ENCODE measurements at places on chromosomes 2 and 18. TPM values are rescaled to one million over a fixed set of nuclear protein-coding genes. Genes with fewer than 3 reads are reported as not detected.
A peak's percentile ranks its signal among the peaks of the same experiment; 100 is the strongest.

DNA sequence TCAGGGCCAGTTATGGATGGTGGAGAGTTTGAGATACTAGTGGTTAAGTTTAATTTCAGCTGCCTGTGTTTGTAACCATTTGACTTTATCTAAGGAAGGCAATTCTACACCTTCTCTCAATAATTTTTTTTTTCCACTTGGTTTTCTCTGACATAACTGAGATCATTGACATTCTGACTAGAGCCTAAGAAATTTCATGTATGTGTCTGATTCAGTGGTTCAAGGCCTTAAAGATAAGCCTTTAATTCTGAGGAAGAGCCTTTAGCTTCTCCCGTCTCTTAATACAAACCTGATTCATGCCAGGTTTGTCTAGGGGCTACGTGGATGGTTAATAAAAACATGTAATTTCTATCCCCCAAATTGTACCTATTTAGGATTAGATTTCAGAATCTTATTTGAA lies 971.4 kb downstream of the DPP10 start:
- no peak for DNase-seq

- no peak for DNase-seq
These were observed 9.1 kb downstream of the APLF start for GRCh38 chr2:68476454-68476853.

Gene MAP3K19
- total RNA-seq: not detected

Gene KLHL41
- 0.07 TPM for total RNA-seq

Gene TGFA
- 40.1 TPM for total RNA-seq

DNA sequence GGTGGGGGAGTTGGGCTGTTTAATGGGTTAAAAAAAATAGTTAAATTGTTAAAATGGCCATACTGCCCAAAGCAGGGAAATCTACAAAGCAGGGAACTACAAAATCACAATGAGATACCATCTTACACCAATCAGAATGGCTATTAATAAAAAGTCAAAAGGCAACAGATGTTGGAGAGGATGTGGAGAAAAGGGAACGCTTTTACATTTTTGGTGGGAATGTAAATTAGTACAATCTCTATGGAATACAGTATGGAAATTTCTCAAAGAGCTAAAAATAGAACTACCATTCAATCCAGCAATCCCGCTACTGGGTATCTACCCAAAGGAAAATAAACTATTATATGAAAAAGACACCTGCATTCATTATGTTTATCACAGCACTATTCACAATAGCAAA lies 27.1 kb downstream of the CLHC1 start:
- no peak for DNase-seq

Gene SERPINB10
- 0.98 TPM for total RNA-seq

DNA sequence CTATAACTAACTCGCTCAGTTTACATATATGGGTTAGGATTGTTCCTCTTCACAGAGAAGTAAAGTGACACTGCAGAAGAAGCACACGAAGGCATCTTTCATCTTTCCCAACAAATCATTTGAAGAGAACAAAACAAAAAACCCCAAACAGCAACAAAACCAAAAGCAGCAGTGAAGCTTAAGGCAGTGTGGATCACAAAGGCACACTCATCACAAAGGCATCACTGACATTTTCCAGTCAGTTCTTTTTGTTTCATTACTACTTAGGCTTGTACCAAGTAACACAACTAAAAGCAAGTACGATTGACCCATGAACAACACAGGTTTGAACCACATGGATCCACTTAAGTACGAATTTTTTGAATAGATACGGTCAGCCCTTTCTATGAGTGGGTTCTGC lies 75.7 kb downstream of the RNF152 start:
- DNase-seq: no peak

Gene BCL11A
- total RNA-seq: 4.4 TPM

- no peak for DNase-seq
These were observed 5.0 kb downstream of the VAMP5 start for GRCh38 chr2:85589181-85589580.

Gene CYP1B1
- 17.5 TPM for total RNA-seq

Gene PRADC1
- 5.0 TPM for total RNA-seq

Gene SLC30A3
- total RNA-seq: 0.29 TPM

DNA sequence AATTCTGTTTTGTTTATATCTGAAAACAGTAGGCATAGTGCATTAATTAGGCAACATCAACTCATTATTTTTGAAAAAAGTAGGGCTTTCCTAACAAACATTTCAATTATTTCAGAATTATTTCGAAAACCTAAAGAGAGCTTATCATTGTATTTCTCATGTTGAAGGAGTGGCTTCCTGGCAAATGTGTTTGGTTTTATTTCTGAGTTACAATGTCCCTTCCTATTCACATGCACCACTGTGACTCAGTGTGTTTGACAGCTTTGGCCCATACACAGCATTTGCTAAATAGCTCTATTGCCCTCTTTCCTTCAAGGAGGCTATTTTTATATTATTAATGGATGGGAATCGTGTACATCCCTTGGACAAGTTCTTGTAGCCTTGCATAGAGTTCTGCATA lies 205.9 kb downstream of the PTGR3 start:
- no peak for DNase-seq

DNA sequence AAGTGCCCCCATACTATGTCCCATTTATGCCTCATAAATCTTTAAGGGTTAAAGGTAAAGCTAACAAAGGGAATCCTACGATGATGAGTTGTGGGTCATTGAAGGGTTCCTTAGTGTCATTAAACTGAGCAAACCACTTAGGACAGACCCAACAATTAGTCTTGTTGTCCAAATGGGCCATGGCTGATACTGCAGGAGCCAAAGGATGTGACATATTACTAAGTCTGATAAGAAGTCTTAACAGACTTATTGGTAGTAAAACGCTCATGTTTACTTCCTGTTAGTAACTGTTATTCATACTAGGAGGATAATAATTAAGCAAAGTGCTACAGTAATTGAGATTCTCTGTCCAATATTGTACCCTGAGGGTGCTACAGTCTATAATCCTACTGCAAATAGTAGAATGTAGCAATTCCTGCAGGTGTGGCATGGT lies 96.8 kb downstream of the PTPN4 start:
- peak; percentile 12 for DNase-seq

Gene GTF3C2
- total RNA-seq: 61.7 TPM

DNA sequence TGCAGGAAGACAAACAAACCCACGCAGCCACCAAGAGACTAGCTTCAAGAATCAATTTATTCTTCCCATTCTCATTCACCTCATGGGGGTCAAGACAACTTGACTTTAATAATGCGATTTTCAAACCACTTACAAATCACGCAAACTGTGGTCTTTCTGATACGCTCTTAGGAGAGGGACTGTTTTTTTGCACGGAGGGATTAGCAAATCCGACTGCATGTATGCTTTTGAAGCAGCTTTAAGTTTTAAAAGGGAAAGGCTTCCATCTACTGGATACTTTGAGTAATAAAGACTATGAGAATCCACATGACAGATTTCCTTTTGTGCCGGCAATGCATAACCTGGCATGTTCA lies 322.9 kb upstream of the KCNJ3 start:
- peak; percentile 22 for DNase-seq

Gene GPR45
- 0.22 TPM for total RNA-seq

Gene REEP1
- 2.2 TPM for total RNA-seq

Gene ATP8B1
- total RNA-seq: 14.4 TPM

Gene ANKRD30BL
- not detected for total RNA-seq

Gene LHCGR
- not detected for total RNA-seq

DNA sequence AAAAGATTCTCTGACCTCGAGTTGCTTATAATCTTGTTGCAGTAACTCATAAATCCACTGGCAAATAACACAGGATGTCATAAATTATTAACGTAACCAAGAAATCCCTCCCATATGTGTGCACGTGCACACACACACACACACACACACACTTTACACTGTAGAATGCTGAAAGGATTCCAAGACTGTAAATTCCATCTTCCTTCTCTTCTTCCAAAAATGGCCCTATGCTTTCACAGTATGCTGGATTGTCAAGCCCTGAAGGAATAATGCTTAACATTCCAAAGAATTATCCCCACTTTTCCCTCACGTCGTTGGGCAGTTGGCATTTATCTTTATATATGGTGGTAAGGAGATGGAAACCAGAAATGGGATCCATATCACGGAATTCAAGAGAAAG lies 117.5 kb upstream of the CRIM1 start:
- DNase-seq: no peak

GRCh38 chr2:202847693-202848524 lies 23.7 kb downstream of the ICA1L start:
- DNase-seq: no peak

DNA sequence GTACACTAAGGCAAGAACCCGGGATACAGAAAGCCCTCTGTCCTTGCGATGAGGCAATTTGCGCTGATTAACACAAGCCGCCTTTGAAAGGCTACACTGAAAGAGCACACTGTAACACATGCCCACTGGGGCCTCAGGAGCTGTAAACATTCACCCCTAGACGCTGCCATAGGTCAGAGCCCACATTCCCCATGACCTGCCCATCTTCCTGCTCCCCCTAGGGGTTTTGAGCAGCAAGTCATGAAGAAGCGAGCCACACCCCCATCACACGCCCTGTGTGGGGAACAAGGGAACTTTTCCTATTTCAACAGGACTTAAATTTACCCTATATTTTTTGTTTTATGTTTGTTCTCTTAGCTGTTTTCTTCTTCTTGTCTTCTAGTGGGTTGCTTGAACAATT lies 47.8 kb upstream of the SLC4A10 start:
- no peak for DNase-seq

Gene CRYGC
- not detected for total RNA-seq

DNA sequence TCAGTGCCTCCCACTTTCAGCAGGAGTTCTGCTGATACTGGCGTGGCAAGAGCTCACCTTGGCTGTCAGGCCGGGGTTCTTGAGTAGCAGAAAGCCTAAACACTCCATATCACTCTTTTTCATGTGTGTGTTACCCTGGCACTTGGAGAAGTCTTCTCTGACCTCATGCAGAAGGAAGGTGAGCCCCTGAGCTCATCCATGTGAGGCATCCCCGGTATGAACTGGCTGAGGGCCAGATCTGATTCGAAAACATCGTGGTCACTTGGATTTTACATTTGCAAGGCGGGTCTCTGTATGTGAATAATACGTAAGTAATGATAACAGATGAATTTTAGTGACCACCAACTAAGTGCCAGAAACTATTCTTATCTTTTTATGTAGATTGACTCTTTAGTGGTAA lies 93.6 kb downstream of the RAPGEF4 start:
- no peak for DNase-seq

Measured in epithelial cell of proximal tubule (primary cell).